ENCODE measurements at places on chromosomes 3 and 15. TPM values are rescaled to one million over a fixed set of nuclear protein-coding genes. Genes with fewer than 3 reads are reported as not detected.
A peak's percentile ranks its signal among the peaks of the same experiment; 100 is the strongest.

GRCh38 chr3:146148468-146148931 lies 12.5 kb downstream of the PLOD2 start:
- peaks cover 22% of the 10 kb centered on the region for H3K36me3 ChIP-seq
- peak; percentile 47 for DNase-seq
- H3K27ac ChIP-seq, result peak overlapping the region; percentile 47
- H3K4me3 ChIP-seq, result no peak overlapping the region
- no peaks in the 10 kb centered on the region for H3K27me3 ChIP-seq

DNA sequence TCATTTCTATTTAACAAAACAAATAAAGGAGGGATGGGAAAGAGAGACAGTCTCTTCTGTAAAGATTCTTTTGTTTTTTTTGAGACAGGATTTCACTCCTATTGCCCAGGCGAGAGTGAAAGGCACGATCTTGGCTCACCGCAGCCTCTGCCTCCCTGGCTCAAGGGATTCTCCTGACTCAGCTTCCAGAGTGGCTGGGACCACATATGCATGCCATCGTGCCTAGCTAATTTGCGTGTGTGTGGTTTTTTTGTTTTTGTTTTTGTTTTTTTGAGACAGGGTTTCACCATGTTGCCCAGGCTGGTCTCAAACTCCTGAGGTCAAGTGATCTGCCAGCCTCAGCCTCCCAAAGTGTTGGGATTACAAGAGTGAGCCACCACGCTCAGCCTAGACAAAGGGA lies 23.3 kb downstream of the STAG1 start:
- H3K4me3 ChIP-seq, result no peak overlapping the region
- peaks cover 36% of the 10 kb centered on the region for H3K4me1 ChIP-seq
- H3K36me3 ChIP-seq, result peaks cover 4% of the 10 kb centered on the region
- no peaks in the 10 kb centered on the region for H3K27me3 ChIP-seq

- H3K4me1 ChIP-seq, result peaks cover 15% of the 10 kb centered on the region
- no peak overlapping the region for H3K4me3 ChIP-seq
- H3K36me3 ChIP-seq, result no peaks in the 10 kb centered on the region
- no peak overlapping the region for H3K27ac ChIP-seq
- no peak for DNase-seq
These were observed 965.3 kb downstream of the ROBO1 start for GRCh38 chr3:78802562-78802930.

GRCh38 chr3:46710671-46711295 lies 6.9 kb downstream of the PRSS50 start:
- H3K27me3 ChIP-seq, result no peaks in the 10 kb centered on the region
- DNase-seq, result no peak
- no peak overlapping the region for H3K27ac ChIP-seq
- no peaks in the 10 kb centered on the region for H3K36me3 ChIP-seq
- peaks cover 6% of the 10 kb centered on the region for H3K4me1 ChIP-seq
- no peak overlapping the region for H3K4me3 ChIP-seq

GRCh38 chr3:121223116-121223515 lies 315.1 kb downstream of the STXBP5L start:
- H3K4me1 ChIP-seq, result no peaks in the 10 kb centered on the region
- no peaks in the 10 kb centered on the region for H3K27me3 ChIP-seq
- DNase-seq, result no peak
- H3K4me3 ChIP-seq, result no peak overlapping the region
- H3K27ac ChIP-seq, result no peak overlapping the region

DNA sequence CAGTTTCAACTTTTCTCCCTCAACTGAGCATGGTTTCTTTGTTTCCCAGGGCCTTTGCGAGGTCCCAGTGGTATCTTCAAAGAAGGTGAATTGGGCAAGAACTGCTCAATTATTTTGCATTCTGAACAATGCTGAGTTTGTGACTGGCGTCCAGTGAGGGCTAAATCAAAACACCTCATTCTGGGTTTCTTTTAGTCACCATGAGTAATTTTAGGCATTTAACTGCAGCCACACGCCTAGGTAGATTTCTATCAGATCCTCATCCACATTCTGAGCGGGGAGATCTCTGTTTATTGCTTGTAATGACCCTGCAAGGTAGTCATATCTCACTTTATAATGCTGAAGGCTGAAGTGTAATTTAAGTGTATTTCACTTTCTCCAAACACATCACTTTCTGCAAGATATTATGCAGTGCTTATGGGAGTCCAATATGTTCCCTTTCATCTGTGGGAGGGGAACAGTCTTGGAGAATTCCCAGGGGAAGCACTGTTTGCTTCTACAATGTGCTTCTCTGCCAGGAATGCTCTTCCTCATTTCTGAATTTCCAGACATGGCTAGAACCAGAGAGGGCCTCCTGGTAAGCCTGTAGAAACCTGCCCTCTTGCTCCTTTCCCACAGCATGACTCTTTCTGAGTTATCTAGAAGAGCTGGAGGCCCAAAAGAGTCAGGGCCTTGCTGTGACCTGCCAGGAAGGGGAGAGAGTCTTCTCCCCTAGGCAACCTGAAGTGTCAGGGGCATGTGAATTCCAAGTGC lies 91.7 kb downstream of the FRMD4B start:
- H3K4me1 ChIP-seq, result peaks cover 13% of the 10 kb centered on the region
- H3K27ac ChIP-seq, result peak overlapping the region; percentile 86
- peaks cover 36% of the 10 kb centered on the region for H3K36me3 ChIP-seq
- peak; percentile 72 for DNase-seq

GRCh38 chr15:90451053-90451850 lies 63.2 kb downstream of the IQGAP1 start:
- H3K36me3 ChIP-seq, result peaks cover 86% of the 10 kb centered on the region
- H3K4me3 ChIP-seq, result no peak overlapping the region
- peaks cover 12% of the 10 kb centered on the region for H3K4me1 ChIP-seq
- H3K27me3 ChIP-seq, result no peaks in the 10 kb centered on the region
- peak; percentile 75 for DNase-seq

DNA sequence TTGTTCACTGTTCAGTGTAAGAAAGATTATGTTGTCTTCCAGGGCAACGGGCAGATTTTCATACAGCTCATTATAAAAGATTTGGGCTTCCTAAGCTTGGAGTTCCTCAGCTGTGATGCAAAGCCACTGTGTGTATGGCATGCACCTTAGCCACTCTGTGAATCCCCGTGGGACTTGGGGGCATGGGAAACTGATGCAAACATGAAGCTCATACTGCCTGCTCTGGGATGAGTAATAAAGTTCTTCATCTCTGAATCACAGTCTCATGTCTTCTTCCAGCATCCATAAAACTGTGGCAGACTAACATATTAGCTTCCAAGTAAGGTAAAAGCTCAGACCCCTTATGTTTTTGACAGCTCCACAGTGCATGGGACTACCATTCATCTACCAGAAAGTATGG lies 154.3 kb upstream of the RORA start:
- H3K27ac ChIP-seq, result no peak overlapping the region
- H3K27me3 ChIP-seq, result no peaks in the 10 kb centered on the region
- no peak overlapping the region for H3K4me3 ChIP-seq
- DNase-seq, result peak; percentile 38
- no peaks in the 10 kb centered on the region for H3K36me3 ChIP-seq

- H3K4me3 ChIP-seq, result no peak overlapping the region
- DNase-seq, result no peak
- no peaks in the 10 kb centered on the region for H3K27me3 ChIP-seq
- H3K4me1 ChIP-seq, result no peaks in the 10 kb centered on the region
- no peak overlapping the region for H3K27ac ChIP-seq
These were observed 52.6 kb downstream of the RFTN1 start for GRCh38 chr3:16460886-16461285.

DNA sequence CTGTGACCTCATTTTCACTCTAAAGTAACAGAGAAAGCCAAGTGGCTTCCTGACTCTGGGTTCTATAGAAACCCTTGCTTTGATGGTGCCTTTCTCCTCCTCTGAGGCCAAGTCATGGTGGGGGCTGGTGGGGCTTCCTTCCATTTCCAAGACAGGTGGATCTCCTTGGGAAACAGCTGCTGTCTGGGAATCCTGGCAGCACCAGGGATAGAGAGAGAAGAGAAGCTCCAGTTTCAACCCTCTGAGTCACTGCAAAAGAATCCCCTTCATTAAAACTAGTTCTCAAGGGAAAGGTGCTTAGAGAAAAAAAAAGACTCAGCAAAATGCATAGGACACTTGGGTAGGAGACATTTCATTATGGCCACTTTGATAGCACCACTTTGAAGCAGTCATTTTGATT lies 614.4 kb downstream of the FHIT start:
- H3K27ac ChIP-seq, result no peak overlapping the region
- no peaks in the 10 kb centered on the region for H3K36me3 ChIP-seq
- peak; percentile 57 for DNase-seq
- no peaks in the 10 kb centered on the region for H3K4me1 ChIP-seq
- no peak overlapping the region for H3K4me3 ChIP-seq
- no peaks in the 10 kb centered on the region for H3K27me3 ChIP-seq

DNA sequence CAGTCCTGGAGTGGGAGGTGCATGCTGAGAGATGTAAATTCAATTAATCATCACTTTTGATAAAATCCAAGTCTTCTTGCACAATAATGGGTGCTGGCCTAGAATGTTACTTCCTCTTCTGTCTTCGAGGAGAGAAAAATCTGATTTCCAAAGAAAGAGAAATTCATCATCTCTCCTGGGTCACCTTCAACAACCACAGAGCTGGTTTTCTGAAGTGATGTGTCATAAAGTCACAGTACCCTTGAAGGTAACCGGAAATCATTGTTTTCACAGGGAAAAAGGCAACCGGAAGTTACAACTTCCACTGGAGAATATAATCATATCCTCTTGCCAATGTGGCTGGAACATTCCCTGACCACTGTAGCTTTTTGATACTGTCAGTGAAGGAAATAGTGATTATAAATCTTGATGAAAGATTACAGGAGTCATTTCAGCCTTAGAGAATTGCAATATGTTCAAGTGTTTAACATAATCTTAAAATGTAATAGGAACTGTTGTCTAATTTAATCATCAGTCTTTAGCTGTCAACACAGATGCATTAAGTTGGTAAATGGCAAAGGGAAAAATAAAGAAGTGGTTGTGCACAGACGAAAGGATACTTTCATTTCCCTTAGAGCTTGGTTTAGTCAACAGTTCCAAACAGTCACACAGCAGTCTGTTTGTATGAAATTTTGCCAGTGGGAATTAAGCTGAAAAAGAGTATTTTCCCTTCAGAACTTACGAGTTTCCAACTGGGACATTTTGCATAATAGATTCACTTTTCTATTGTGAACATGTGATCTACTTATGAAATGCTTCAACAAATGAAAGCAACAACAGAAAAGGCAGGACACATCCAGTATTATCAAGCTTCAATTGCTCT lies 106.5 kb upstream of the SLC4A7 start:
- peak overlapping the region; percentile 1 for H3K27ac ChIP-seq
- DNase-seq, result peak; percentile 41
- H3K36me3 ChIP-seq, result no peaks in the 10 kb centered on the region

GRCh38 chr3:151477591-151478334 lies 16.9 kb upstream of the IGSF10 start:
- no peak overlapping the region for H3K27ac ChIP-seq
- no peak for DNase-seq
- H3K4me3 ChIP-seq, result no peak overlapping the region
- no peaks in the 10 kb centered on the region for H3K27me3 ChIP-seq
- no peaks in the 10 kb centered on the region for H3K36me3 ChIP-seq

DNA sequence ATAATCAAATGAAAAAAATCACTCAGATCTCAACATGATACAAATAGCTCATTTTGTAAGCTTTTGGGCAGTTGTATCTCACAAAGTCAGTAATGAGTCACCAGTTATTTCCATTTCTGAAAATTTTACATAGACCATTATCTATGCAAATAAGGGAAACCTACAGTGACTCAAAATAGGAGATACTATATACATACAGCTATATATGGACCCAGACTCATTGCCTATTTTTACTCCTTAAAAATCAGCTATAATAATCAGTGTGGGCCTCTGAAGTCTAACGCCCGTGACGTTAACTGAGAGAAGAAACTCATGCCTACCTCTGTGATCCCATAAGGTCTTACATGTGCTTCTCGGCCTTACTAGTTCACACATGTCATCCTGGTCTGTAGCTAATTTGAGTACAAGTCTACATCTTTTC lies 31.6 kb downstream of the LRIG1 start:
- H3K27me3 ChIP-seq, result no peaks in the 10 kb centered on the region
- no peak for DNase-seq
- H3K36me3 ChIP-seq, result no peaks in the 10 kb centered on the region
- H3K4me1 ChIP-seq, result peaks cover 8% of the 10 kb centered on the region
- no peak overlapping the region for H3K27ac ChIP-seq

DNA sequence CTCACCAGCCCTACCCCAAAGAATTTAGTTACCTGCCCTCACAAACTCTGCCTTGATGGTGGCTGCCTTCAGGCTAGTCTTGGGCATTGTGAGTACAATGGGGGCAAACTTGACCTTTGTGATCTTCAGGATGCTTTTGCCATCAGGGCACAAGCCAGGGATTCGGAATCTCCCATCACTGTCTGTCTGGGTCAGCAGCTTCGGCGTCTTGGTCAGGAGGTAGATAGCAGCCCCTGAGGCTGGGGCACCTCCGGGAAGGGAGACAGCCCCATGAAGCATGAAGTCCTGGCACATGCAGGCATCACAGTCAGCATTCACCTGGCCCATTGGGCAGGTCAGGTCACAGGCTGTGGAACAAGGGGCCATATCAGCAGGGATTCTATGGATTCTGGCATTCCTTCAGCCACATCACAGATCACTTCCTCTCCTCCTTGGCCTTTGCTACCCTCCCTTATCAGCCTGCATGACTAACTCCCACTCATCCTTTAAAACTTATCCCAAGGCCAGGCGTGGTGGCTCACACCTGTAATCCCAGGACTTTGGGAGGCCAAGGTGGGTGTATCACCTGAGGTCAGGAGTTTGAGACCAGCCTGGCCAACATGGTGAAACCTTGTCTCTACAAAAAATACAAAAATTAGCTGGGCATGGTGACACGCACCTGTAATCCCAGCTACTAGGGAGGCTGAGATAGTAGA lies 6.9 kb downstream of the CILP start:
- no peaks in the 10 kb centered on the region for H3K4me1 ChIP-seq
- H3K4me3 ChIP-seq, result no peak overlapping the region
- no peaks in the 10 kb centered on the region for H3K27me3 ChIP-seq
- no peak overlapping the region for H3K27ac ChIP-seq
- DNase-seq, result no peak

DNA sequence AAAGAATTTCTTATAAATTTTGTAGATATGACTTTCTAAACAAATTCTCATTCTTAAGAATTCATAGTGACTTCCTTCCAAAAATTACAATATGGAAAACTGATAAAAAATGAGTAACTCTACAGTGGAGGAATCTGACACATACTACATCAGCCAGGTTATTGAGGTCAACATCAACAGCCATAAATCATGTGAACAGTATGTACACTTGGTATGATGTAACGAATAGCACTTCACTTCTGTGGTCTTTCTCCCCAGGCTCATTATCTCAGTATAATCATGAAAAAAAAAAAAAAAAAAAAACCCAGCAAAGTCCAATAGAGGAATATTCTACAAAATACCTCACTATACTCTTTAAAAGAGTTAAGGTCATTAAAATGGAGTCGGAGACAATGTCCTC lies 111.2 kb upstream of the SUCLG2 start:
- no peaks in the 10 kb centered on the region for H3K4me1 ChIP-seq
- no peaks in the 10 kb centered on the region for H3K36me3 ChIP-seq
- H3K27me3 ChIP-seq, result peaks cover 18% of the 10 kb centered on the region
- no peak overlapping the region for H3K4me3 ChIP-seq

- no peak for DNase-seq
- no peak overlapping the region for H3K4me3 ChIP-seq
- H3K27ac ChIP-seq, result no peak overlapping the region
- peaks cover 9% of the 10 kb centered on the region for H3K4me1 ChIP-seq
- peaks cover 35% of the 10 kb centered on the region for H3K36me3 ChIP-seq
These were observed 30.2 kb downstream of the ZBTB11 start for GRCh38 chr3:101646726-101647125.

SLC28A1 gene
- not detected for total RNA-seq

EIF4E3 gene
- 4.3 TPM for total RNA-seq
